BJ (cell line): ENCODE measurements at places on chromosomes 3 and 15. TPM values are rescaled to one million over a fixed set of nuclear protein-coding genes. Genes with fewer than 3 reads are reported as not detected.

GP9 gene
- not detected in 2 replicates for polyA plus RNA-seq

BFSP2 gene
- not detected in 2 replicates for polyA plus RNA-seq

HCN4 gene
- polyA plus RNA-seq, result not detected in 2 replicates

DNA sequence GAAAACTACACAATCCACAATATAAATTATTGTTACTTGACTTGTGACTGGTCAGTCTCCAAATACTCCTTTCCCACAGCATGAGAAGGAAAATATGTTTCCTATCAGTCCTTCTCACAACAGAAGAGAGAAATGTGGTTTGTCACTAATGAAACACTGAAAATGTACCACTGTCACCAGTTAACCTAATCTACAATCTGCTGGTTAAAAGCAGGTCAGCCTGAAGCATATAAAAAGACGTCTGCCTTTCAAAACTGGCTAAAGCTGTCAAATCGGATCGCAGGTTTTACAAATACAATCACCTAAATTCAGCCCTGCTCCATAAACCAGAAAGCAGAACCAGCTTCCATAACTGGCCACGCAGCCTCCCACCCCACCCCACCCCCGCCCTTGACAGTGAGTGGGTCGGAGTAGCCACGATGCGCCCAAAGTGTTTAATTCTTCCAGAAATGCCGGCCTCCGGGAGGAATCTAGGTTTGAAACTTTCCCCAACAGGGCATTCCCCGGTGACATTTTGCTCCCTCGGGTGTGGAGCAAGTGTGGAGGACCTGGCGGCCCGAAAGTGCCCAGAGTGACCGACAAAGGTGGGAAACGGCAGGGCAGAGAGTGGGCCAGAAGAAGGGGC, 682 bp downstream of the ETFA start:
- no peak for DNase-seq

CLDN16 gene
- not detected in 2 replicates for polyA plus RNA-seq
